ENCODE measurements at places on chromosomes 4 and X. TPM values are rescaled to one million over a fixed set of nuclear protein-coding genes. Genes with fewer than 3 reads are reported as not detected.

DNA sequence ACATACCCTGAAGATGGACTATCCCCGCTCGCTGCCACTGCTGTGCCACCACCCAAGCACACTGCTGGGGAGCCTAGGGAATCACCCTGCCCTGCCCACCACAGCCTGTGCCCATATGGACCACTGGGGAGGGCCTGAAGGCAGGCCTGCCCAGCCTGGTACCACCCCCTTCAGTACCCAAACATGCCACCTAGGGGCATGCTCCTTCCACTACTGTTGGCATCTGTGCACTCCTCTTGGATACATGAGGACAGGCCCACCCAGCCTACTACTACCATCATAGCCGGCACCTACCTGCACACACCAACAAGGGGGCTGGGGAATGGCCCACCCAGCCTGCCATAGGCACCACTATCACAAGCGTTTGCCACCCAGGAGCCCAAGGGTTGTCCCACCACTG is 30.1 kb upstream of the PRDX4 start:
- no peak for DNase-seq

GRCh38 chr4:151316645-151317044 is 8.8 kb downstream of the SH3D19 start:
- DNase-seq = no peak

DNA sequence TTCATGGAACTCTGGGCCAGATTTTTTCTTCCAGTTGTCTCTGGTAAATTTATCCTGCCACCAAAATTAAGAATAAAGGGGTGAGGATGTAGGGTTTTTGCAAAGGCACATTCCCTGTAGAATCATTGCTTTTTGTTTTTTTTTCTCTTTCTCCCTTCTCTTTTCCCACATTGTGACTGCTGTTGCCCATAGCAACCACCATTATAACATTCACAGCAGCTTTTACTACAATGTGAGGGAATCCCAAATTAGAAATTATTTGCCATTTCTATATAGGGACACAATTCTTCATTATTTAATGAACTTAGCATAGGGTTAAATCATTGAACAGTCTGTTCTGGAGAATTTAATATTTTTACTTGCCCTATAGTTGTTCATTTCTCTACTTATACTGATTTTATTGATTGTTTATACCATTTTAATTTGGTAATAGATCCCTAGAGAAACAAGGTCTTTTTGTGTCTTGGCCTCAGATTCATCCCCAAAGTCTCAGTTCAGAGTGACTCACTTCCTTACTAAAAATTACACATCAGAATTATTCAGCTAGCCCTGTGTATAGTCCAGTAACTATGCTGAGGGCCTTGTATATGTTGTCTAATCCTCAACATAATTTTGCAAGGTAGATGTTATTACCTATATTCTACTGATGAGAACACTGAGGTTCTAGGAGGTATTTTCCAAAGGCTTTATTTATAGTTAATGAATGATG is 80.8 kb upstream of the ANK2 start:
- DNase-seq = no peak

DNA sequence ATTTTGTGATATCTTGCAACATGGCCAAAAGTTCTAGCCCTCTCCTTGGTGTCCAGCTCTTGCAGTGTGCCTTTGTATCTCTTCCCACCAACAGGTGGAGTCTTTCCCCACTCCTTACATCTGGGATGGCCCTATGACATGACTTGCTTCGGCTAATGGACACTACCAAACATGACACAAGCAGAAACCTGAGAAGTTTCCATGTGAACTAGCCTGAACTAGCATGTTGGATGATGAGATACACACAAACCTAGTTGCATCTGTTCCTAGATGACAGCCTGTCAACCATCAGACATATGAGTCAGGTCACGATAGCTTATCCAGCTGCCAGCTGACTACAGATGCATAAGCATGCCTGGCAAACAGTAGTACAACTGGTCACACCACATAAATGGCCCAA is 207.5 kb upstream of the FTHL17 start:
- no peak for DNase-seq

DNA sequence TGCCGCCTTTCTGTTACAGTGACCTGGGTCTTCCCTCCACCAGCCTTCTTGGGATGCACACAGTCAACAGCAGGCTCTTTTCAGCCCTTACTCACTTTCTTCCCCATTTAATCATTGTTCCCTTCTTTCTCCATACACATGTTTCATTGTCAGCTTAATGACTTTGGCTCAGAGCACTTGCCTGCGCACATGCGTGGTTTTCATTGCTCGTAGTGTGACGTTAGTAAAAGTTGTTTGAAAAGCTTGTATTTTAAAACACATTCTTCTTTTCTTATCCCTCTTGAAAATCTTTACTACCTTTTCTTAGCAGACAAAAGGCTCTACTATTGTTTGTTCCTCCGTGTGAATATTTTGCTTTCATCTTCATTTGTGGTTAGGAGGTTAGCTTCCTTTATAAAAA is 19.7 kb upstream of the SCOC start:
- DNase-seq = no peak

DNA sequence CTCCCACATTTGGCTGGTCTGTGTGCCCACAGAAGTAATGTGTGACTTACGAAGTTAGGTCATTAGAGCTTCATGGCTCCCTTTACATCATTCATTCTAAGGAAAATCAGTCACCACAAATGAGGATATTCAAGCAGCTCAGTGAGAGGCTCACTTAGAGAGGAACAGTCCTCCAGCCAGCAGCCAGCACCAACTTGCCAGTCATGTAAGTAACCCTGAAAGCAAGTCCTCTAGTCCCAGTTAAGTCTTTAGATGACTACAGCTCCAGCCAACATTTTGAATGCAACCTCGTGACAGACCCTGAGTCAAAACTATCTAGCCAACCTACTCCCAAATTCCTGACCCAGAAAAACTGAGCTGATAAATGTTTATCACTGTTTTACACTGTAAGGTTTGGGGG is 71.3 kb downstream of the LRBA start:
- no peak for DNase-seq

The RIBC1 gene
- total RNA-seq = 0.38 TPM

The ERCC6L gene
- 0.08 TPM for total RNA-seq

The RAB33A gene
- total RNA-seq = 0.24 TPM

The PCSK1N gene
- 0.30 TPM for total RNA-seq

The FMR1 gene
- 25.7 TPM for total RNA-seq

The POU4F2 gene
- total RNA-seq = not detected

The DMRTC1B gene
- total RNA-seq = not detected

The KLKB1 gene
- total RNA-seq = 1.2 TPM
